ENCODE measurements at places on chromosomes 13 and 19.

GRCh38 chr13:113122550-113123225, at the start of gene F10:
F10 (plus strand) TSS chr13:113122799; CDS start chr13:113122856, 57 bp downstream.
- DNase-seq: no peak

DNA sequence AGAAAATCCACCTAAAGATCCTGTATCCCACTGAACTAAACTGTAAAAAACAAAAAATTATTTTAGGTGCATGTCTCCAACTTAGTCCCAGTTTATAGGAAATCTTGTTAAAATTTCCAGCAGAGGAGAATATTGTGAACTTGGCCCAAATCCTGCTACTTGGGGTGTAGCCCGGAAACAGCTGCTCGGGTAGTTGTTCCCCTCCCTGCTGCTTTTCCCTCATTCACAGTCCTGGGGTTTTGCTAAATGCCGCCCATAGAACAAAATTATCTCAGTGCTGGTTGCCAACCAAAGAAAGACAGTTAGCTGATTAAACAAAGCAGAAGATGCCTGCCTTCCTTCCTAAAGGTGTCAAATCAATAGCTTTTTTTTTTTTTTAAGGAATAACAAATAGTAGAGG, 330.5 kb upstream of the KLF12 start:
- no peak for DNase-seq

DNA sequence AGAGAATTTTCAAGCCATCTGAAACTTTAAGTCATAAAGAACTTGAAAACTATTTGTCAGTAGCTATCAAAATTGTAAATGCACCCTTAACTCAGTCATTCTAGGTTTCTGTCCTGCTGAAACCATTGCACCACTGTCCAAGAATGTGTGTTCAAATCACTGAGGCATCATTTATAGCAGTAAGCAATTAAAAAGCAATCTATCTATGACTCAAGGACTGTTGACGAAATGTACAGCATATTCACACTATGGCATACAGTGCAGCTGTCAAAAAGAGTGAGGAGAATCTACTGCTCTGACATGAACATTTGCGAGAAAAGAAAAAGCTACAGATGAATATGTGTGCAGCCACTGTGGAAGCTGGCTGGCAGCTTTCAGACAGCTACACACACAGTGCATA, 71.2 kb downstream of the ING1 start:
- DNase-seq: no peak

GRCh38 chr19:29478578-29479565, 46.9 kb upstream of the VSTM2B start:
- no peak for DNase-seq

- no peak for DNase-seq
Measured at GRCh38 chr19:31701146-31701545, 351.9 kb upstream of the TSHZ3 start.

DNA sequence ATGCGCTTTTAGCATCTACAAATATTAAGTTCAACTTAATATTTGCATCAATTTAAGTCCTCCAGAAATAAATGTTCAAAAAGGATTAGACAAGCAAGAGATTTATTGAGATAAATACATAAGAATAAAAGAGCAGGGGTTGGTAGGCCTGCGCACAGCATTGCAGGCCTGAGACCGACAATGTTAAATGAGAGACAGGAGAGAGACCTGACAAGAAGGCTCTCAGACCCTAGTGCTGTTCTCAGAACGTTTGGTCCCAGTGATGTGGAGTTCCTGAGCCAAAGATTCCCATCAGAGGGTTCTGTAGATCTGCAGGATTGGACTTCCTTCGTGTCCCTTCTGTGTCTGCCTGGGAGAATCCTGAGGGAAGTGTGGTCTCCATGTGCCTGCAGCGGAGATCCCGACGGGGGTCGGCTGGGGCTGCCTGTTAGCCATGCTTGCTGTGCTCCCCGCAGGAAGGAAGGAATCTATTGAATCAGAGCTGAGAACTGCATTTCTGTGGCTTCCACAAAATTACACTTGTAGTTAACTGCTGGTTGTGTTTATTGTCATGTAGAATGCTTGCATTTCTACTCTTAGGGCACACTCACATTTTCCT, 369.9 kb upstream of the SLC10A2 start:
- no peak for DNase-seq

DNA sequence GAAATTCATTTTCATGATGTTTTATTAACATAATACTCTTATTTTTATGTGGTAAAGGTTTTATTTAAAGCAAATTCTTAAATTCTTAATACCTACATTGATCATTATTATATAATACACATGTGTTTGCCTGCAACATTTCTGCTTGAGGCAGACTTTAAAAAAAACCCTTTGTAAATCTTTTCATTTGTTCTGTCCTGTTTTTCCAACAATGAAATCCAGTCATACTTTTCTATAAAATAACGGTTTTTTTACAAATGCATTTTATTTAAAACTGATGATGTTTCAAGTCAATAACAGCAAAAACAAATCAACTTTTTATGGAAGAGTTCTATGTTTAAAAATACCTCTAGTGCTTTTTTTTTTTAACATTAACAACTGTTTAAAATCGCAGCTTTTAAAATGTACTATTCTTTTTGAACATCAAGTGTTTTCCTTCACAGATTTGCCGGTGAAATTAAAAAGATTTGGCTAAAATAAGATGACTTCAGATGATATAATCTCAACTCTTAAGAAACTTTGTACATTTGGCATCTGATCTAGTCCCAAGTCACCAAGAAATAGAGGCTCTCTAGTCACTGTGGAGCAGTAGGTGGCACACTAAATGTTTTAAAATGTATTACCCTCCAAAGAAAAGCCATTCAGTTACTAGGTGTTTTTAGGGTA, 5.1 kb downstream of the POU4F1 start:
- DNase-seq: no peak

DNA sequence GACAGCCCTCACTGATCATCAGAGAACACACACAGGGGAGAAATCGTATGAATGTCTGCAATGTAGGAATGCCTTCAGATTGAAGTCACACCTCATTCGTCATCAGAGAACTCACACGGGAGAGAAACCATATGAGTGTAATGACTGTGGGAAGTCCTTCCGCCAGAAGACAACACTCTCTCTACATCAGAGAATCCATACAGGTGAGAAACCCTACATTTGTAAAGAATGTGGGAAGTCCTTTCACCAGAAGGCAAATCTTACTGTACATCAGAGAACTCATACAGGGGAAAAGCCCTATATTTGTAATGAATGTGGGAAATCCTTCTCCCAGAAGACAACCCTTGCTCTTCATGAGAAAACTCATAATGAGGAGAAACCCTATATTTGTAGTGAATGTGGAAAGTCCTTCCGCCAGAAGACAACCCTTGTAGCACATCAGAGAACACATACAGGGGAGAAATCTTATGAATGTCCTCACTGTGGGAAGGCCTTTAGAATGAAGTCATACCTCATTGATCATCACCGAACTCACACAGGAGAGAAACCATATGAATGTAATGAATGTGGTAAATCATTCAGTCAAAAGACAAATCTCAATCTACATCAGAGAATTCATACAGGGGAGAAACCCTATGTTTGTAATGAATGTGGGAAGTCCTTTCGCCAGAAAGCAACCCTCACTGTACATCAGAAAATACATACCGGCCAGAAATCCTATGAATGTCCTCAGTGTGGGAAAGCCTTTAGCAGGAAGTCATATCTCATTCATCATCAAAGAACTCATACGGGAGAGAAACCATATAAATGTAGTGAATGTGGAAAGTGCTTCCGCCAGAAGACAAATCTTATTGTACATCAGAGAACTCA, 32.5 kb downstream of the ZNF567 start:
- DNase-seq: no peak
